Activated CD4-positive, alpha-beta T cell treated with anti-CD3 and anti-CD28 coated beads, Interleukin-2, Interleukin-4, amounts not matched to agents 100 ng/mL and 50 ng/mL, durations not matched to agents 16 hours and 8 hours (primary cell): ENCODE measurements at places on chromosomes 5 and 9.

GRCh38 chr5:125815-126214 lies 33.8 kb downstream of the PLEKHG4B start:
- DNase-seq: no peak

- DNase-seq: no peak
Measured at GRCh38 chr9:130937146-130938076, 1.6 kb downstream of the FIBCD1 start.

DNA sequence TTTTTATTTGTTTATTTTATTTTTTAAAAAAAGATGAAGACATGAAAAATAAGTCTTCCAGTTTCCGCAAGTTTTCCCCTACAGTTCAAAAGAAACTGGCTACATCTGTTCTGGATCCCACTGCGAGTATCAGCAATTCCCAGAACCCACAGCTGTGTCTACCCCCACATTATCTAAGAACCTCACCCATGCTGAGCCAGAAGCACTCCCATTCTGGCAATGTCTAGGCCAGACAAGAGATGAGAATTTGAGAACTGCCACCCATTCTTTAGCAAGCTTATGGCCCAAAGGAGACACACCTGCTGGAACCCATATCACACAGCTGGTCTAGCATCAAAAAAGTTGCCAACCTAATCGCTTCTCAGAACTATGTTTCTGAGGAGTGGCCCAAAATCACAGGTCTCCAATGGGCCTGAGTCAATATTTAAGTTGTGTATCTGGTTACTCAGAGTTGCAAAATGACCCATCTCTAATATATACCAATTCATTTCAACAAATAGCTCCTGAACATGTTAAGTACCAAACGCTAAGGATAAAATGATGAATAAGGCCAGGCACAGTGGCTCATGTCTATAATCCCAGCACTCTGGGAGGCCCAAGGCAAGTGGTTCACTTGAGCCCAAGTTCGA lies 27.1 kb downstream of the MTMR12 start:
- DNase-seq: no peak

- DNase-seq: no peak
Measured at GRCh38 chr5:160089531-160089930, 29.7 kb downstream of the PWWP2A start.

DNA sequence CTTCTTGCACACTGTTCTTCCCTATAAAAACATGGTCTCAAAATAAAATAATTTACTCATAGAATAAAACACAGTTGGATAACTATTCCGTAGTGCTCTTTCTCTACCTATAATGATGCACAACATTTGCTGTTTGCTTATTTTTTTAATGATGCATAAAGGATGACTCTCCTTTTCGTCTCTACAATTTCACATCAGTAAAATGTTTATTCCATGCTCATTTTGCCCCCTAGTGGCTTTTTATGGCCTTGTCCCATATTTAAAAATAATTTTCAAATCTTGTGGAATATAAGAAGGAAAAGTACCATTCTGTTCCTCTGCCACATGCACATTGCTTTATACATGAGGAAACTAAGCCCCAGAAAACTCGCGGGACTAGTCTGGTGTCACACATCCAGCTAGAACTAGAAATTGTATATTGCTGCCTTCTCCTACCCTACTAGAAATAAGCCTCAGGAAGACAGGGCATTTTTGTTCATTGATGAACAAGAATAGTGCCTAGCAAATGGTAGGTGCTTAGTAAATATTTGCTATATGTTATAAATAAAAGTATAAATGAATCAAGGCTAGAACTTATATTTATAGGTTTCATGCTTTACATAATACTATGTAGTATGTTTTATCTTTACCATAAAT lies 12.7 kb downstream of the KCTD16 start:
- DNase-seq: no peak

GRCh38 chr9:97969014-97969413 lies 14.1 kb upstream of the ANP32B start:
- no peak for DNase-seq

DNA sequence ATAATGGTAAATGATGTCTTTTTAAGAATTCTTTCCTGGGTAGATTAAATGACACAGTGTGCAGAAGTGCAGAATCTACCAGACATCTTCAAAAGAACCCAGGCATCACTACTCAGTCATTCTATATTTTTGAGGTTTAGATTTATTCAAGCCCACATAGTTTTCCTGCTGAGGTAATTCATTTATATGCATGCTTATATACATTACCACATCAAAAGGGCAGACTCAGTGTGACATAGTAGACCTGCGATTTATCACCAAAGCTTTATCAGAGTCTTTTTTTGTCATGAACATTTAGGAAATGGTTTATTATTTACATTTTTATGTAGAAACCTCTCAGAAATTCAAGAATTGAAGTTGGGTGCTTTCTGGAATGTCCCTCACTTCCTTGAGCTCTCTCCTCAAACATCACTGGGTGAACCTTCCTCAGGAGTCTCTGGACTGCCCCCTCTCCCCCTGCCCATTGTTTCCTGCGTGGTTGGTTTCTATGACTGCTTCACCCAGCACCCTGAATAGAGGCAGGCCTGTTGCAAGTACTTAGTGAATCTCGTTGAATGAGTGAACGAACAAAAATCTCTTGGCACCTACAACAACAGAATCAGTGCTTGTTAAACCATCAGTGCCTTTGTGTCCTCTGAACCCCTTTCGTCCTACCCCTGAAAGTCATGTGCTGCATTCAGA lies 42.5 kb downstream of the ADAMTS16 start:
- DNase-seq: no peak

DNA sequence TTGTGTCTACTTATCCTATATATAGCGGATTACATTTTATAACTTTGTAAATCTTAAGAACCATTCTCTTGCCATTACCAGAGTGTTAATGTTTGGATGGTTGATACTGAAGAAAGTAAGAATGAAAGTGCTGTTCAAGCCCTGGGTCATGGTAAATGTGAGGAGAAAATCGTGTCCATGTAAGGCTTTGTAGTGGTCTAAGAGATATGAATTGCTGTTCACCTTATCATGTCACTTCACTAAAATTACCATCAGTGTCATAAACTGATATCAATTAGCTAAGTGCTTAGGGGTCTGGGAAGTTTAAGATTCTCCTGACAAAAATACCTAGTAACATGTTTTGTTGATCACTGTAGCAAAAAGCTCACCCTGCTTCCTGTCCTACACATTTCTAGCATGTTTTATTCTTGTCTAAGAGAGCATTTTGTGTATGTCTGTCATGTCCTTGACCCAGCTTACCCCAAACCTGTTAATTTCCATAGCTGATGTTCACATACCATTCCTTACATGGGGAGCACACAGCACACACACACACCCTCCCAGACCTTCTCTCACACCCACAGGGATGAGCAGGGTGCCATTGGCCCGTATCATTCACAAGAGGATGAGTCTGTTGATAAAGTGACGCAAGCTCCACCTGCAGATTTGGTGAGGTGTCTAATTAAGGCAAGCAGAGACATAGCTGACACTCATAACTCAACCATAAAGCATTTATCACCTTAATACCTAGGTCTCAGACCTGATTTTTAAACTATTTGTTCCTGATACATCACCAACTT lies 125.1 kb upstream of the PAM start:
- no peak for DNase-seq

DNA sequence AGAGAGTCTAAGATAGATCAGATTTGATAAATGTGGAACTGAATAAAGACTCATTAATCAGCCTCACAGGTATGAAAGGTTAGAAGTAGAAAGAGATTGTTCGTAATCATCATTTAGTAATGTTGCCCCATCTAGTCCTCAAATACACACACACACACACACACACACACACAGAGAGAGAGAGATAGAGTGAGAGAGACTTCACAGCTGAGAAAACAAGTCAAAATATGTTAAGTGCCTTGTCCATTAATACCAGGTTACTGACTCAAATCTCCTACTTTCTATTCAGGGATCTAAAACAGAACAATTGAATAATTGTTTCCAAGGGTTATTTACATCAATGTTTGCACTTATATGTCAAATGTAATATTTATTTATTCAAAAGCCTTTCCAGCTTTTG lies 284.6 kb downstream of the MRPS30 start:
- no peak for DNase-seq

DNA sequence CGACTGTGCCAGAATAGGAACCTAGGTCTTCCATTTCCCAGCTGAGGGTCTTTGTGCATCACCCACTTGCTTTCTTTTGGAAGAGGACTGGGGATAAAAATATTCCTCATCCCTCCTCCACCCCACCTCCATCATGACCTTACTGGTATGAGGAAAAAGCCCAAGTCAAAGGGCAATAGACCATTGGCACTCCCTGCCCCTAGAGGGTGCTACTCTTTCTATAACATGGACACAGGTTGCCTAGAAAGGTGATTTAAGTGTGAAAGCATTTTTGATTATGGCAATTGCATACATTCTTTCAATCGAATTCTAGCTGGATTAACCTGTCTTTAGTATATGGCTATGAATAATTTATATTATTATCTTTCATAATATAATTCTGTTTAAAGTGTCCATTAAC lies 22.8 kb upstream of the ZNF618 start:
- DNase-seq: peak; percentile 15

GRCh38 chr9:75504721-75505120 lies 385.8 kb upstream of the PCSK5 start:
- DNase-seq: no peak
